Activated CD8-positive, alpha-beta memory T cell treated with anti-CD3 and anti-CD28 coated beads for 1 hour (primary cell): ENCODE measurements at places on chromosomes 7 and 10.

GRCh38 chr10:128258421-128258976 lies 132.3 kb upstream of the MKI67 start:
- no peak for DNase-seq

- no peak for DNase-seq
Observed at GRCh38 chr10:114403541-114404161, 651 bp downstream of the AFAP1L2 start.

DNA sequence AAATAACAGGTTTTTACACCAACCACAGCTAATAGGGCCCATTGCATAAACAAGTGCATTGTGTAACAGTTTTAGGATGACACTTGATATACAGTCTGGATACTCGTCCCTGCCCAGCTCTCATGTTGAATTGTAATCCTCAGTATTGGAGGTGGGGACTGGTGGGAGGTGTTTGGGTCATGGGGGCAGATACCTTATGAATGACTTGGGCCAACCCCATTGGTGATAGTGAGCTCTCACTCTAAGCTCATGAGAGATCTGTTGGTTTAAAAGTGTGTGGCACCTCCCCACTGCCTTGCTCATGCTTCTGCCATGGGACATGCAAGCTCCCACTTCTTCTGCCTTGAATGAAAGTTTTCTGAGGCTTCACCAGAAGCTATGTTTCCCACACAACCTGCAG lies 136.7 kb downstream of the PDE1C start:
- DNase-seq = no peak

GRCh38 chr7:74569501-74570075 lies 87.9 kb upstream of the GTF2I start:
- DNase-seq = no peak

DNA sequence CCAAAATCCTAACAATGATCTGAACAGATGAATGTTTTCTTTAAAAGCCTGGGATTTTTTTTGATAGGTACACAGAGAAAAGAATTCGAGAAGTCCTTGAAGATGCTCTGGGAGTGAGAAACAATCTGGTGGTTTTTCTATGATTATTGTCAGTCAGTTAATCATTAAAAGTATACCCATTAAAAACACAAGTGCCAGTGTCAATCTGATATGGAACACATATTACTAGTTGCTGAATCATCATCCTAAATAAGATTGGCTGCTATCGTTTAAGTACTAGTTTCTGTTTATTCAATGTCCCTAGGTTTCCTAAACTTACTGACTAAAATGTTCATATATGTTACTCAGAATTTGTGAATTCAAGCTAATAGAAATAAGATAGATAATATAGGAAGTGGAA lies 16.1 kb downstream of the COL28A1 start:
- no peak for DNase-seq

DNA sequence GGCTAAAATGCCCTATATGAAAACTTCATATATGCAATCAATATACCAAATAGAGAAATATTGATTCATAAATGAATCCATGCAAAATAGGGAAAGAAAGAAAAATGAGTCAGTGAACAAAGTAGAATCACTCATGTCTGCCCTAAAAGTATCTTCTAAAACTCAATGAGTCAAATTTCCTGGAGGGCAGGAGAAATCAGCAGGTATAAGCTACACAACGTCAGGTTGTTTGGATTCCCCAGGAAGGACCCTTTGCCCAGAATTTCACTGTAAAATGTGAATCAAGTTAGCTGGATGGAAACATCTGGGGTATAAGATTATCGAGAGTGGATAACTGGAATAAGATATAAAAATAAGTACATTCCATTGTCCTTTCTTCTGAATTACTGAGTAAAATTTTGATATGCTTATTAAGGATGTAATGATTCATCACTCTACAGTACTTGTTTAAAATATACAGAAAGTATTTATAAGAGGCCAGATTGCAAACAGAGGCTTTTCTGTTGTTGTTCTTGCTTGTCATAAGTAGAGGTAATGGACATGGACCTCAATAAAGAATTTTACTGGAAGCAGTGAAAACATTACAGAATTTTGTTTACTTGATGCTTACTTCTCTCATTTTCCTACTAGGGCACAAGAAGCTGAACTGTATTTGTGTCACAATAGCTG lies 99.0 kb downstream of the AGMO start:
- DNase-seq = no peak

DNA sequence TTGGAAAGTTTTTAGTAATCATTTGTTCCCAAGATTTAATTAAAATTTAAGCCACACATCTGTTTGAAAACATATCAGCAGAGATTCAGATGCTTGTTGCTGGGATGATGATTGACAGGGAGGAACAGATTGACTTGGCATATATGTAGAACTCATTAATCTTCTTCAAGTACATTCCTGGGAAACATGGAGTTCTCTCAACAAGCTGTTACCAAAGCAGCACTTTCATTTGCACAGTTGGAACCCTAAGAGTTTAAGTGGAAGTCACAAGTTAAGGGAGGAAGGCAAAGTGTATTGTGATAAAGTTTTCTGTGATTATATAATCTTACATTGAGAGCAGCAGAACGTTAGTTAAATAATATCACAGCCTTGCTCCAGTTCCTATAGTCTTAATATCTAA lies 485.4 kb upstream of the CELF2 start:
- no peak for DNase-seq

GRCh38 chr10:131692176-131692575 lies 208.6 kb upstream of the PPP2R2D start:
- DNase-seq = no peak

GRCh38 chr7:103521937-103522336 lies 75.9 kb upstream of the SLC26A5 start:
- DNase-seq = no peak

DNA sequence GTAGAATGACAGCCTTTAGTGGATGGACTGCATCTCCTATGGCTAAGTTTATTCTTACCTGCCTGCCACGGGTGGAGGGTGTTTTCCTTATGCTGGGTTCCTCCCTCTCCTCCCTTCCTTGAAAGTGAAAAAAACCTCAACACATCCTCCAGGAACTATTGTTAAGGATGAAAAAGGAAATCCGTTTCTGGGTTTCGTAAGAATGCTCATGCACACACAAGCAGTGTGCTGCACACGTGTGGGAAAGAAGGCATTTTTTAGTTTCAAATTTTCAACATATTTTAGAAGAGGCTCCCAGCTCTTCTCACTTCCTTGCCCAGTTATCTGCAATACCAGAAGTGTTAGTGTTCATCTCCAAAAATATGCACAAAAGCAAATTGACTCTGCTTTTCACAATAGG lies 90.6 kb downstream of the FAM171A1 start:
- no peak for DNase-seq

DNA sequence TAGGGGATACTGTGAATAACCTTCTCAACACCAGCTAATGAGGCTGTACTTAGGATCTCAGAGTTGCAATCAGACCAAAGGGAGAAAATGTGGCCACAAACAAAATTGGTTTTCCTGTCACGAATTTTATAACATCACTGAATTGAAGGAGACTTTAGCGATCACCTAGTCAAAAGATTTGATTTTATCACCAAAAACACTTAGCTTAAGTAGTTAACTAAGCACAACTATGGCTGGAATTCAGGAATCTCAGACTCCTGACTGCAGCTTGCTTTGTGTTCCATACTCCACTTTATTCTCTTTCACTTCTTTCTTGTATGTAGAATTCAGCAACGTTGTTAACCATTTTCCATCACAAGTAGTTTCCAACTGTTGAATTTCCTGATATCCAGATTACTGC lies 152.0 kb downstream of the SLC16A9 start:
- no peak for DNase-seq

DNA sequence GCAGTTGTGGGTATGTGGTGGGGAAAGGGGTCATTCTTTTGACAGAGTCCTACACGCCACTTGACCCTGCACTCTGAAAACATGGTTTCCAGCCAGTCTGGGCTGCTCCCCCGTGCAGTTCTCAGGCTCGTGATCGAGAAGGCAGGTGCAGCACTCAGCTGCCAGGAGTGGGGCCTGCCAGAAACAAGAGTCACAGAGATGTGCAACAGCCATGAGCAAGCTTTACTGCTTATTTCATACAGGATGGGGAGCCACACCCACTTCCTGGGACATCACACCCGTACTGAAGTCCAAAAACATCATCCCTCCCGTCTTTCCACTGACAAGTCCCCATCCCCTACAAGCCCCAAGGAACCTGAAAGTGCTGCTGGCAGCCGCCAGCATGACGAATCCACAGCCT lies 9.3 kb downstream of the ATG9B start:
- DNase-seq = no peak
